Stimulated activated CD8-positive, alpha-beta memory T cell treated with anti-CD3 and anti-CD28 coated beads, Interleukin-7, amount 100 ng/mL, for 4 hours (primary cell): ENCODE measurements at places on chromosomes 4 and X.

- DNase-seq: no peak
Observed at GRCh38 chrX:30593440-30594200, 16.1 kb upstream of the TASL start.

DNA sequence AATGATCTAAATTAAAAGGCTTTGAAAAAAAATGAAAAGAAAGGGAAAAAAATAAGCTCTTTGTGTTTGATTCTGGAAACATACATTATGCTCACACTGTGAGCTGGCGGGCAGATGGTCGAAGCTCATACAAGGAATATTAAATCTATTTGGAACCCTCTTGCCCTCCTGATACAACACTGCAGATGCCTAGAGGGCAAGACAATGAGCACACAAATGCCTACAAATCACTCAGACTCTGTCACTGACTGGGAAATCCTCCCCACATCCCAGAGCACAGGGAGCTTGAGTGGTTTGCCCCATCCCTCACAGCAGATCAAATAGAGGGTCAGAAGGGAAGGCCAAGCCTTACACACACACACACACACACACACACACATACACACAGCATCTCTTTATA, 320.4 kb downstream of the HNRNPD start:
- DNase-seq: no peak

DNA sequence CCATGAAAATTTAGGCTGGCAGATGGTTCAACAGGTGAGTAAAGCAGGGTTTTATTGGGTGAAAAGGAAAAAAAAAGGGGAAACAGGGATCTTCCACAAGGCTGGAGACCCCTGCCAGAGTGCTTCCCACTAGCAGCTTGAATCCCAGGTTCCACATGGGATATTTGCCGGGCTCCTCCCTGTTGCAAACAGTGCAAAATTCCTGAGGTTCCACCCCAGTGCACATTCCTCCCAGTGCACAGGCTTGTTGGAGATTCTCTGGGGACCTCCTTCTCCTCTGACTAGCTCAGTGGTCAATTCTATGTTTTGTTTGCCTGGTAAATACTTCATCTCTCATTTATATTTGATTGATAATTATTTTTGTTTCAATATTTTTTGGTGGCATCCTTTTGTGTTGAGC, 66.4 kb upstream of the UGT2B15 start:
- DNase-seq: no peak

GRCh38 chr4:102339018-102339417, 6.3 kb downstream of the SLC39A8 start:
- no peak for DNase-seq

DNA sequence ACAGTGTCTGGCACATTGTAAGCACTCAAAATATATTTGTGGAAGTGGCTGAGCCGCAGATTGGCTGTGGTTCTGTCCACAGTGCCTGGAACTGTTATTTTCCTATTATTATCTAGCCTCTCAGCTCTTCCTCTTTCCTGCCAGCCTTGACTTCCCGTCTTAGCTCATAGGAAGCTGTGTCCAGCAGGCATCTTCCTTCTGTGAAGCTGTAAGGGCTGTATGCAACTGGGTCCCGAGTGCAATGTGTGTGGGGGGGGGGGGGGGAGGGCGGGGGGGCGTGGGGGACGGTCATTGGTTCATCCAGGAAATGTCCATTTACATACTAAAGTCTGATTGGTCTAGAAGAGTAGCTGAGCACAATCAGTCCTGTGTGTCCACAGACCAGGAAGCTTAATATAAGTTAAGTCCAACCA, 210.7 kb downstream of the PDGFRA start:
- DNase-seq: no peak

GRCh38 chr4:53012738-53013137, 150.6 kb downstream of the RASL11B start:
- no peak for DNase-seq

DNA sequence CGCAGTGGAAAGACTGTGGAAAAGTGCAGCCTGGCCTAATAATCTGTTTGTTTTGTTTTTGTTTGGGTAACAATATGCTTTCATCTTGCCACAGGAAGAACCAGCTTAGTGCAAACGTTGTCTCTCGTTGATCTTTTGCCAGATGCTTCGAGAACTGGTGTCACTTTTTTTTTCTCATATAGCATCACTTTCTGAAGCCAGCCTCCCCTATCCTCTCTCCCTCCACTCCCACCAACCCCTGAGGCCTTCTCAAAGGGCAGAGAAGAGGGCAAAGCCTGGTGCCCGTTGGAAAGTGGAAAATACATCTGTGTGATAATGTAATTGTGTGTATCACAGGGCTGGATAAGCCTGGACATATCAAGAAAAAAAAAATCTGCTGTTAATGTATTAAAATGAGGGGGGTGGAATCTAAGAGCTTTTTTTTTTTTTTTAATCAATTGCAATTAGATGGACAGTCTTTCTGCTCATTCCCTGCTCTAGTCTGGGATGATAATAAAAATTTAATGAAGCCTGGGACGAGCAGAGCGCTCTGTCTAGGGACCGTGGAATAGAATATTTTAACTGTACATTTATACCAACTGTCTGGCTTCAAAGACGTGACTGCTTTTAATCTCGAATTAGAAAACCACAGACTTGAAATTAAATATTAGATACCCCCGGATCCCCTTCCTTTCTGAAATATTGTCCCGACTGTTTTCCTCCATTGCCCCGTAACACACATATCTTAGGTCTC, 8.1 kb downstream of the POU4F2 start:
- no peak for DNase-seq

GRCh38 chr4:2741626-2742025, 14.5 kb downstream of the TNIP2 start:
- DNase-seq: no peak

DNA sequence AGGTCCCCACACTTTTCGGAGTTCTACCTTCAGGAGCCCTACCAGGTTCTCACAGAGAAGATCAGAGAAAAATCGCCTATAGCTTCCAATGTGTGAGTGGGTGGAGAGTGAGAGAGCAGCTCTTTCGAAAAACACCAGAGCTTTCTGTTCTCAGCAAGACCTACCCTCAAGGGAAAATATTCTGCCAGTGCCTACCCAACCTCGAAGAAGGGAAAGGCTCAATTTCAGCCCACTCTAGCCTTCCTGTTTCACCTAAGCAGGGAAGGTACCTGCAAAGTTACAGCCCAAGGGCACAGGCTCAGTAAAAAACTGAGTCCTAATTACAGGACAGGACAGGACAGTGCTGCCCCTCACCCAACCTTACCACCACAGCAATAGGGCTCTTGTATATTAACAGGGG, 104.0 kb upstream of the WDR17 start:
- DNase-seq: no peak

DNA sequence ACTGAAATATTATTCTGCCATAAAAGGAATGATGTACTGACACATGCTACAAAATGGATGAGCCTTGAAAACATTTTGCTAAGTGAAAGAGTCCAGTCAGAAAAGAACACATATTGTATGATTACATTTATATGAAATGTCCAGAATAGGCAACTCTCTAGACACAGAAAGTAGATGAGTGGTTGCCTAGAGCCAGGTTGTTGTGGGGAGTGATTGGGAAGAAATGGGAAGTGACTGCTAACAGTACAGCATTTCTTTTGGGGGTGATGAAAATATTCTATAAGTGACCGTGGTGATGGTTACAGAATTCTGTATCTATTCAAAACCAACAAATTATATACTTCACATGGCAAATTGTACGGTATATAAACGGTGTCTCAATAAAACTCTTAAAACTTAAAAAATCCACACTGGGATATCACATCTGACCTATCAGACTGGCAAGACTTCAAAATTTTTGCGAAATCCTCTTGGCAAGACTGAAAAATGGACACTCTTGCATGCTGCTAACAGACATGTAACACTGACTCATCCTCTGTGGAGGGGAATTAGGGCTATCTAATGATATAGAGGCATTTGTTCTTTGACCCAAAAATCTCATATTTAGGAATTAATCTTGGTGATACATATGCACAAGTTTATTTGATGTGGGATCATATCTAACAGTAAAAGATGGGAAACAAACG, 71.8 kb downstream of the FAM13A start:
- DNase-seq: no peak

- DNase-seq: no peak
Observed at GRCh38 chr4:78652282-78652876, 100.8 kb downstream of the ANXA3 start.

DNA sequence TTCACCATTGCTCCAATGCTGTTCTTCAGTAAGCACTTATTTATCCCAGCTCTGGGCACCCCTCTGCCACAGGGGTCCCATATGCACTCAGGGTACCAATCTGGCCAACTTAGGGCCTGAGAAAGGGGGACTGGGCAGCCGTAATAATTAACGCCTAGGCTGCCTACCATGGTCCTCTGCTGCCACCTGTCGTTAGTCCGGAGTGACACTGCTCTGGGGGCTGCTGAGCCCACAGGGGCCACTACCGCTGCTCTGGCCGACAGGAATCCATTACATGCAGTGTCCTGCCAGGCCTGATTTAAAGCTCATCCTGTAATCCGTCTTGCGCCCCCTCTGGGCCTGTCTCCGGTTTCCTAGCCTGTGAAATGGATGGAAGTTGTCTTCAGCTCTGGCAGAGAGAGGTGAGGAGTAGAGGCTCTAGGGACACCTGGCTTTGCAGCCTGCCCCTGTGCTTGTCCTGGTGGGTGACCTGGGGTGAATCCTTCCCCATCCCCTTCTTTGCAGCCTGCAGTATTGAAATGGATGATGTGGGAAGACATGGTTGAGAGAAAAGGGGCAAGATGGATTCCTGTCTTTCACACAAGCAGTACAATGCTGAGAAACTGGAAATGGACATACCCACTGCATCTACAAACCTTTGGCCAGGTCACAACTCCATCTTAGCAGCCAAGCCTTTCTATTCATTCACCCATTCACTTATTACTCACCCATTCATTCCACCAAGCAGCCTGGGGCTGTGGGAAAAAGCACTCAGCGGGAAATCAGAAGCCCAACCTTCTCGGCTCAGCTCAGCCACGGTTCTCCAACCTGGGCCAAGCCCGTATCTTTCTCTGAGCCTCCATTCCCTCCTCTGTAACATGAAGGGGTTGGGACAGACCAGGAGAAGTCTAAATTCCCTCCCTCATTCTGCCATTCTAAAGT, 116.3 kb upstream of the NALF2 start:
- DNase-seq: no peak

- no peak for DNase-seq
Observed at GRCh38 chr4:76904646-76905190, 6.8 kb upstream of the SOWAHB start.

DNA sequence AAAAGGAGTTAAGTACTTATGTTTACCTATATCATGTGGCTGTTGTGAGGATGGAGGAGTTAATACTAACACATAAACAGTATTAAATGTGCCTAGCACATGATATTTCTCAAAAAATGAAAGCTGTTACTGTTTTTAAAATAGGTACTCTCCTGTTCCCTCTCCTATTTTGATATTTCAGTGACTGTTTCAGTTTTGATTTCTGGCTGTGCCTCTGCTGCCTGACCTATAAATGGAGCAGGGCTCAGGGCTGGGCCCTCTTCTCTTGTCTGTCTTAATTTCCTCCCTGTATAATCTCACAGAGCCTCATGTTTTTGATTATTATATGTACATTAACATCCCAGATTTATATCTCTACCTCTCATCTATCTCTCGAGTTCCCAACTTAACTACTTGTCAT, 93.3 kb downstream of the UGT8 start:
- no peak for DNase-seq

GRCh38 chr4:158884280-158884679, 115.5 kb downstream of the FNIP2 start:
- DNase-seq: no peak

GRCh38 chr4:4580494-4580893, 38.6 kb upstream of the STX18 start:
- DNase-seq: no peak

GRCh38 chr4:74006009-74006476, 7.6 kb upstream of the CXCL5 start:
- DNase-seq: no peak
